NCI-H1694 treated with DMSO at 0.1 percent for 48 hours (cell line): ENCODE measurements at places on chromosomes 3 and 15.

- no peak for DNase-seq
Measured at GRCh38 chr3:56916716-56917360, 115.1 kb upstream of the ARHGEF3 start.

GRCh38 chr3:113166719-113167492 lies 44.5 kb upstream of the BOC start:
- DNase-seq: peak; percentile 89

- no peak for DNase-seq
Measured at GRCh38 chr3:37987315-37987697, 3.3 kb upstream of the VILL start.

DNA sequence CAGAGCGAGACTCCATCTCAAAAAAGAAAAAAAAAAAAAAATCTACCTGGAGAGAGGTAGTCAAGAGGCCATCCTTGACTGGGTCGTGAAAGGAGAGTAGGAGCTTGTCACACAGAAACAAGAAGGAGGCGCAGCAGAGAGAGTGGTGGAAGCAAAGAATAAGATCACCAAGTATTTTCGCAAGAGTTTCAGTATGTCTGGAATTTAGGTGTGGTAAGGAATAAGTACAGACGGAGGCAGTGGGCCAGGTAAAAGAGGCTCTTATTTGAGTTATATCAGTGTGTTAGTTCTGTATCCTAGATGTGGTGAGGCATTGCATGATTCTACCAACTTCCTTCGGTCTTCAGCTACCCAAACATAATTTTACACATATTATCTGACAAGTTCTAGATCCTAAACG lies 14.6 kb upstream of the ATP10A start:
- DNase-seq: no peak

DNA sequence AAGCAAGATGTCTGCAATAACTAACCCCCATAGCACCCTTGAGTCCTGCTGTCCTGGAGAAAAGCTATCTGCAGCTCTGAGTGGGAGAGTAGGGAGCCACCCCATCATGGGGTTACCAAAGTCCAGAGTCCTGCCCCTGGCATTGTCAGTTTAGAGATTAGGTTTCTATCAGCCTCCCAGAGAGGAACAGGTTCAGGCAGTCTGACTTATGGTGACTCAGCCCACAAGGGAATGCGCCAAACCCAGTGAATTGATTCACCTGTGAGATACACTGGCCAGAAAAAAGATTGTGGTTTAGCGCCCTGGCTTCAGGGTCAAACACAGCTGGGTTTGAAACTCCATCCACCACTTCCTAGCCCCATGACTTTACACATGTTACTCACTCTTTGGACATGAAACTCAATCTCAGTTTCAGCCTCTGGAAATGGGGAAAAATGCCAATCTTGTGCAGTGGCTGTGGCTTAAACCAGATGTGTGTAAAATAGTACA lies 263.6 kb upstream of the HES1 start:
- no peak for DNase-seq

- DNase-seq: no peak
Measured at GRCh38 chr3:99529265-99529664, 109.1 kb upstream of the COL8A1 start.

DNA sequence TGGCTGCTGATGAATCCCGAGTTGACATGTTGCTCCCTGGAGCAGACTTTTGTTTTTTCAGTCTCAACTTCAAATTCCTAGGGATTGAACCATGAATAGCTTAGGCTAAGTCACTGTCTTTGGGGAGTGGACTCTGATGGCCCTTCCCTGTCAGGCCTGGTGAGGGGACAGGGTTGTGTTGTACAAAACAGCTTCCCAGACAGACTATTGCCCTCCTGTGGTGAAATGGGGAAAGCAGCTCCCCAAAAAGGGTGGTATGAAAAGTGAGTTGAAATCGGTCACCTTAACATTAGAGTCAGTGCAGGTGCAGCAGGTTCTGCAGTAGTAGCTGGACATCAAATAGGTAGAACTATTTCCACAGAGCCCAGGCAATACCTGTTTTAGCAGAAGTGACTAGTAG lies 775.6 kb downstream of the ROBO2 start:
- DNase-seq: no peak

GRCh38 chr3:50271314-50271936 lies 2.5 kb downstream of the SEMA3B start:
- no peak for DNase-seq

DNA sequence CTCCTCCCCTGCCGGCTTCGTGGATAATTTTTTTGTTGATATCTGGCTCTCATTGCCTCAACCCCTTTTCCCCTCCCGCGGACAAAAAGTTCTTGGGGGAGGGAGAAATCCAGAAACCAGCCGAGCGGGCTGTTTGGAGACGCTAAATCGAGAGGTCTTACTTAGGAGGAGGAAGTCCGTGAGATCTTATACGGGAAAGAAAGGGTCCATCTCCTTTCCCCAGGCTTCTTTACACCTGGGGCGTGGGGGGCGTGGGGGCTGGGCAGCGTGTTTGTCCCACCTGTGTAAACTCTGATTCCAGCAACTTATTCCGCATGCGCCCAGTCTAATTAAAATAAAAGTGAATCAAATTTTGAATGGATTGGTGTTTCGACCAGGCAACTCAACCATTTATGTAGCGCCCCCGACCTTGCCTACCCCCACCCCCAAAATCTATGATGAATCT lies 364 bp upstream of the CADPS start:
- DNase-seq: no peak

- DNase-seq: no peak
Measured at GRCh38 chr15:101316529-101316928, 21.5 kb upstream of the SNRPA1 start.

DNA sequence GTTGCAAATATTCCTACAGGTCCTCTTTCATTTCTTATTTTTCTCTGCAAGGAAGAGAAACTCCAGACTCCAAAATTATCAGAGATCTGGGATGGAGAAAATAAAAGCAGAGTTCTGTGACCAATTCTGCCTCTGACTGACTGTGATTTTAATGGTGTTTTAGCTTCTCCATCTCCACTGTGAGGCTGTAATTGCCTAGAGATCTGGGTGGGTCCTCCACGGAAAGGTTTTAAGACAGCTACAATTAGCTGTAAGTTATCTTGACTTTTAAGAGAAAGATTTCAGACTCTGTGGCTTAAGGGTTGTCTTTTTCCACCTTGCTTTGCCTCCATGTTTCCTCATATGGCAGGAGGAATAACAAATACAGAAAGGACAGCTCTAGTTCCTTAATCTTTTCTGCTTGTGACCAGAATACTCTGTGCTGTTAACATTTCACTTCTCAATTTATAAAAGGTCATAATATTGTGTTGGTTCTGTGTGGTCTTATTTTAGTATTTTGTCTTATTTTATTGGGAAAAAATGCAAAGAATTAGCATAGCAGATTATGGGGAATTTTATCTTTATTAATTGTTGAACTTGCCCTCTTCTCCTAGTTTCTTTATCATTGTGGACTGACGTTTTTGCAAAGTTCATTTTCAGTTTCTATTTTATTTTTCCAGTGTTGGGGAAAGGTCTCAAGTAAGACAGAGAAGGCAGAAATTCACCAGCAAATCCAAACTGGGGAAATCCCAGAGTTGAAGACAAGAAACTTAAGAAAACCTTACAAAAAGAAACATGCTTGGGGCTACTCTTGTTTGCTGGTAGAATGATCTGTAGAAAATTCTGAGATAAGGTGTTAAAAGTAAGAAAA lies 157.9 kb downstream of the RAP2B start:
- no peak for DNase-seq

DNA sequence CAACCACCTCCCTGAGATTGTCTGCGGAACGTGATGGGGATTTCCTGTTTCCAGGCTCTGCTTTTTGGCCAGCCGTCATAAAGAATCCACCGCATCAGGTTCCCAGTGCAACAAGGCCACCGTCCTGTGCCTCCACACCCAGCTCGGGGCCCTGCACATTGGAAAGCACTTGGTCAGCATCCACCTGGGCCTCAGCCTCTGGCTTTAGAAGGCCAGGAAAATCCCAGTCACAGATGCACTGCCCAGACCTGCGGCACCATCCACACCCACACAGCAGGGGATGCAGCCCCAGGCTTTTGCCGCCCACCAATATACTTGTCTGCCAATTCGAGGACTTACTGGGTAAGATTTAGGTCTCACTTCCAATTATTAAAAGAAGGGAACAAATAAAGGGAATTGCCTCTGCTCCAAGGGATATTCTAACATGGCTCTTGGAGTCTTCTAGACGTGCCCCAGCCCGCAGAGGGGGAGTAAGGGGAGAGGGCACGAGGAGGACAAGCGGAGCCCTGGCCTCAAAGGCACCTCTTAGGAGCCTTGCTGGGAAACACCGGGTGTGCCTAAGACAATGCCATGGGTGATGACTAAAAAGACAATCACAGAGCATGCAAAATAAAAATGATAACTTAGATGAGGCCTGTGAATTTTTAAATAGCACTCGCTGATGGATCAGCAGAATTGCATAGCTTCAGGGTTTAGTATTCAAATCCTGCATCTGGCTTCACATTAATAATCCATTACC lies 169.2 kb downstream of the FOXP1 start:
- no peak for DNase-seq

DNA sequence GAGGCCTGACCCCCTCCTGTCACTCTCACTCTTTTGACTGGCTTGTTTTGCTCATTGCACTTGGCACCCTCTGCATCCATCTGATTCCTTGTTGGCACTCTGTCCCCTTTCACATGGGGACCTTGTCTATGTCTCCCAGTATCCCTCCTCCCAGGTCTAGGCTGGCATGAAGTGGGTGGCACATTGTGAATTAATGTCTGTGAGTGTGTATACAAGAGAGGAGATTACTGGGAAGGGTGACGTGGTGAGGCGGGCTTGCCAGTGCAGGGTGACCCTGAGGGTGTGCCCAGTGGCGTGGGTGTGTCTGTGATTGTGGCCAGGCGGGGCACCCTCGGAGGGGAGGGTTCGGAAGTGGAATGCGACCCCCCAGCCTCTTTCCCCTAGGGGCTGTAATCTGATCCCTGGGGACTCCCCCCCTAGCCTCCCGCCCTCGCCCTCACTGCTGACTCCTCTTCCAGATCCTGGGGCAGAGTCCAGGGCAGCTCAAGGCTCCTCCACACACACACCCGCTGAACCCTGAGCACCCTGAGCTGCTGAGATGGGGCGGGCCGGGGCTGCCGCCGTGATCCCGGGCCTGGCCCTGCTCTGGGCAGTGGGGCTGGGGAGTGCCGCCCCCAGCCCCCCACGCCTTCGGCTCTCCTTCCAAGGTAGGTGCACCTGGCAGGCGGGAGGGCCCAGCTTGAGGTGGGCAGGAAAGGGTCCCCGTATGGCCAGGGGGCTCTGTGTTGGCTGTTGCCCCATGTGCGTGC lies at the start of gene SEMA3B:
Gene SEMA3B, plus strand, starts transcription at position 445 of the 749 bp plus-strand sequence. Its CDS starts 94 bp downstream, at position 539.
- no peak for DNase-seq

DNA sequence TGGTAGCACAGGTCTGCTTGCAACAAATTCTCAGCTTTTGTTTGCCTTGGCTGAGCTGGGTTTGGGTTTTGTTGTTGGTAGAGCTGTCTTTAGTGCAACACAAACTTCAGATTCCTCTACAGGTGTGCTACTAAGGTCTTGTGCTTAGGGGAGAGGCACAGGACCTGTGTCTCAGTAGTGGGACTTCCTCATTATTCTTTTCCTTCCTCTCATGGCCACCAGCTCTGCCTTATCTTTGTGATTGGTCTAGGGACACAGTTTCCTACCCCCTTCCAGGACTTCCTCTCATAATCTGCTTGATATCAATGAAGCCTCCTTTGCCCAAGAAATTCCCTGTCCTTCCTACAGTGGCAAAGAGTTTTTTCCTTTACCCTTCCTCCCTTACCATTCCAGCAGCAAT lies 24.9 kb upstream of the DNAAF4 start:
- no peak for DNase-seq

- DNase-seq: no peak
Measured at GRCh38 chr3:188220988-188221818, 67.2 kb downstream of the LPP start.

GRCh38 chr3:80331494-80332170 lies 563.8 kb upstream of the ROBO1 start:
- no peak for DNase-seq

- DNase-seq: no peak
Measured at GRCh38 chr3:25313286-25313685, 114.8 kb upstream of the RARB start.

DNA sequence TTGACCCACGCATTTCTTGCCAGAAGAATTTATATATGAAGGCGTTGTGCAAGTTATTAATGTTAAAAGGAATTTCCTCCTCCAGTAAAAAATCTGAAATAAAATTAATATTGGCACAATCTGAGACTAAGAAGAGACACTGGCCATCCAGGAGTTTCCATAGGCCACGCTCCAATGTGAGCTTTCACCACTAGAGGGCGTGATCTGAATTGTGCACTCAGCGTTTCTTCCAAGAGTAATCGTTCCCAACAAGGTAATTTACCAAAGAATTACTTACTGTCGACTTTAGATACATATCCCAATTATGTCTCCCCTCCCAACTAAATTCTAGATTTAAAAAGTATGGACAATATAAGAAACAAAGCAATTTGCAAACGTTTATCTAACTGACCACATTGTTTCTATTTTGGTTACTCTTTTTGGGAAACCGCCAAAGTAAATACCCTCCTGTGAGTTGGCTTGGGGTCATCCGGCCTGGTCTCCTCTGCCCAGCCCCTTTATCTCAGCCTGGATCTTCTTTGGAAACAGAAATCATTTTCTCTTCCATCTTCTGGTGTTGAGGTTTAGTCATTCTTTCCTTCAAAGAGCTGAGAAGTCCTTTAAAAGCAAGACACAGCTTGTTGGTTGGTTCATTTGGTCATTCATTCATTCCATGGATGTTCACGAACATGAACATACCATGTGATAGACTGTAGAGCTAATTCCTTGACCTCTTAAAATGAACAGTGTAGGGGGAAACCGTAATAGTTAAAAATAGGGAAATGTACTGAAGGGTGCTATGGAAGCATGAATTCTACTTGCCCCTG lies 26.2 kb downstream of the POLR2M start:
- DNase-seq: peak; percentile 46

DNA sequence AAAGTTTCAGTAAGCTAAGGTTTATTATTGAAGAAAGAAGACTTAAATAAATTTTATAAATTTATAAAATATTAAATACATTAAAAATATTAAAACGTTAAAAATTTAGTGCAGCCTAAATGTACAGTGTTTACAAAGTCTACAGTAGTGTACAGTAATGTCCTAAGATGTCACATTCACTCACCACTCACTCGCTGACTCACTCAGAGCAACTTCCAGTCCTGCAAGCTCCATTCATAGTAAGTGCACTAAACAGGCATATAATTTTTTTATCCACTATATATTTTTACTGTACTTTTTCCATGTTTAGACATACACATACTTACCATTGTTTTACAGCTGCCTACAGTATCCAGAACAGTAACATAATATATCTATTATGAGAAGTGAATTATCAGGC lies 51.5 kb downstream of the TJP1 start:
- DNase-seq: no peak

DNA sequence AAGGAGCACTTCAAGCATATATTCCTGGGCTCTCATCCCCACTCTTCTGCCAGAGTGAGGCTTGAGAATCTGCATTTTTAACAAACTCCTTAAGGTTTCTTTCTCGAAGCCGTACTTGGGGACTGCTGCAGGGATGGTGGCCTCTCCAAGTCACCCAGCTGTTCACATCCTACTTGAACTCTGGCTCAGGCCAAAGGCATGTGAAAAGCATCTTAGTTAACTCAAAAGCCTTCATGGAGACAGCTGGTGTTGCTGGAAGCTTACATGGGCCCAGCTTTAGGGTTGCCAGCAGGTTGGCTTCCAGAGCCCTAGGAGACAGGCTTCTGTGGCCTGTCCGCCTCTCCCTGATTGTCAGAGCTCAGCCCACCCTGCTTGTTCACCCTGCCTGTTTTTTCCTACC lies 139.2 kb downstream of the THSD4 start:
- DNase-seq: no peak
